ENCODE measurements at places on chromosomes 7 and 10. TPM values are rescaled to one million over a fixed set of nuclear protein-coding genes. Genes with fewer than 3 reads are reported as not detected.

DNA sequence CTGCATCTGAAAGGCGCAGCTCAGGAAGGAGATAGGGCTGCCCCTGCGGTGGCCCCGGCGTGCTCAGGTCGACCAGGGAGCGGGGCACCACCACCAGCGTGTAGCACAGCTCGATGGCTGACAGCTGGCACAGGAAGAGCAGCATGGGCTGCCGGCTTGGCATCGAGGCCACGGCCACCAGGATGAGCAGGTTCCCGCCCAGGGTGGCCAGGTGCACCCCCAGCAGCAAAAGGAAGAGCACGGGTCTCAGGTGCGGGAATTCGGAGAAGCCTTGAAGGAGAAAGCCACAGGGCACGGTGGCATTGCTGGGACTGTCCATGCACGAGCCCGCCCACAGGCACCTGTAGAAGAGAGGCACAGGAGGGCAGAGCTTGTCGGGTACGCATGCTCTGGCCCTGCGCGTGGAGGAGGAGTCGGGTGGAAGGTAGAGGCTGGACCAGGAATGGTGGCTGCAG, 33.9 kb downstream of the TAS2R41 start:
- DNase-seq = no peak

DNA sequence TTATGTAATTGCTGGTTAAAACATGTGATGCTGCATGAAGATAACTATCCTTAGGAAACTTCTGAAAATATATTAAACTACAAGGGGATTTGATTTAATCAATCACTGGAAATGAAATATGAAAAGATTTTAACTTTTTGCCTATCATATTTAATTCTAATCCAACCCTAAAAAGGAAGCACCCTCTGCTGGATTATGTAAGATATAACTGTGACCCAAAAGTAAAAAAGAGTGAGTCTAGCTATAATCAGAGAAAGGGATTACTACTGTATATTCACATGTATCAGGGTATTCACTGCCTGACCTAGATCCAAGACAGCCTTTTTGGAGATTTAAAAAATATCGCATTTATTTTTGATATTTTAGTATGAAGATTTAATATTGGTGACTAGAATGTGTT, 295.5 kb downstream of the MDFIC start:
- DNase-seq = no peak

DNA sequence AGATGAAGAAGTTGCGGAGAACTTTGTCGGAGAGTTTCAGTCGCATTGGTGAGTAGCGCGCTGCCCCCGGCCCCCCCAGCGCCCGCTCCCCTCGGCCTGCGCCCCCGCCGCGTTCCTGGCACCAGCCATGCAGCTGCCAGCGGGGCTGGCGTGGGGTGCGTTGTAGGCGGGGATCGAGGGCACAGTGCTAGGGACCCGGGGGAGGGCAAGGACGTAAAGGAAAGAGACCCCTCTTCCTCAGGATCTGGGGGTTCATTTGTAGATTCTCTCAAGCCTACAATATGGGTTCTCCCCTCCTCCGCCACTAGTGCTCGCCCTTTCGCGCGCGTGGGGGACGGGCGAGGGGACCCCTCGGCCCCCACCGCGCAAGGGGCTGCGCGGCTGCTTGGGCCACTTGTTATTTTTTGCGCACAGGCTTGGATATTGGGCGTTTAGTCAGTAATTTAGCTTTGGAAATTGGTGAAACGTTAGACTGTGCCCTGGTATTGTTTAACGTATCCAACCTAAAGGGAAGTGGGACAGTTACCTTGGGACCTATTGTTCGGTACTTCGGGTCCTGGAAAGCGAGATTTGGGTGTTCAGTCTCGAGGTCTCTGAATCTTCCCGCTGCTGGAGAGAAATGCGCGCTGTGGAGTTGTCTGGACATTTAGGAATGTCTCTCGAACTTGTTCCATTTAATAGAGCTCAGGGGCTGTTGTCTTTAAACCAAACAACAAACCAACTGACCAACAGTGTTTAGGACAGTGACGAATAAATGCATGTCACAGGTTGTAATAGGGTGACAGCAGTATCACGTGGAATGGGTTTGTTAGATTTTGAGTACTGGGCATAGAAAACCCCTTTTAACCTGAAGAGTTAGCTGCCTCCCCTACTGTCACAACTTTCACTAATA, 796 bp downstream of the CDK14 start:
- no peak for DNase-seq

DNA sequence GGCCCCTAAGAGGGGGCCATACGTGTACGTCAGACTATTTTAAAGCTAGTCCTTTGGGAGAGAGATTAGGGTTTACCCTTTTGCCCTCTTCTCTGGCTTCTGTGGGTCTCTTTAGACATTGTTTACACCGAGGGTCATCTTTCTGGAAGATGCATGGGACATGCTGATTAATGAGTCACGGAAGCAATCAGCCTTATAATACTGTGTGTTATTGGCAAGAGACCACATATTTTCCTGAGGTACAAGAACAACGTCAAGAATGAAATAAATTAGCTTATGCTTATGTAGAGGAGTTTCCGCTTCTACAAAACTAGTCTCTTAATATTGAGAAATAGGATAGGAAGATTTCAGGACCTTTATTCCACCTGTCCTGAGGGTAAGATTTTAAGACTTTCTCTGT, 327.7 kb downstream of the BBS9 start:
- DNase-seq = no peak

DNA sequence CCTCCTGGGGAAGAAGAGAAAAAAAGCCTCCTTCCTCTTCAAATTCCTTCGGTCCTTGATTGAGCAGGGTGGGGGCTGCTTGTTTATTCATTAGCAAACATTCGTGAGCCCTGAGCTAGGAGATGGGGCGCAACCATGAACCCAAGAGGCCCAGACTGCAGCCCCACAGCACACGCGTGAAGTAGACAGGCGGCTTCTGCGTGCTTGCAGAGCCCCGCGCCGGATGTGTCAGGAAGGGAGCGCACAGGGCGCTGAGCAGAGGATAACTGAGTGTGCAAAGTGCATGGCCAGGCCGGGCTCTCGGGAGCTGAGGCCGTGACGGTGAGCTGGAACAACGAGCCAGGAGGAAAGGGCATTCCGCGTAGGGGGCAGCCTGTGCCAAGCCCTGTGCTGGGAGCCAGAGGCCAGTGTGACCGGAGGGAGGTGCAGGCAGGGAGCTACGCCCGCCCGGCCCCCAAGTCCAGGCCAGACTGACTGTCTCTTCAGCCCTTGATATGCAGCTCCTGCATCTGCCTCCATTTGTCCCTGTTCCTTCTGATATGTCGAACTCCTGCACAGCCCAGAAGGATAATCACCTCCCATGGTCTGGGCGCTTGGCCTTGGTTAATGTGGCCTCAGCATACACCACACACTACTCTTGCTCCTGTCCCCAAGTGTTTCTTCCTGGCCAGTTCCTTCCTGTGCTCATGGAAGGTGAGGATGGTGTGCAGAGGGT, 4.6 kb downstream of the FOXL3 start:
- no peak for DNase-seq

GRCh38 chr10:50837095-50837494, 48.3 kb downstream of the A1CF start:
- DNase-seq = no peak

DNA sequence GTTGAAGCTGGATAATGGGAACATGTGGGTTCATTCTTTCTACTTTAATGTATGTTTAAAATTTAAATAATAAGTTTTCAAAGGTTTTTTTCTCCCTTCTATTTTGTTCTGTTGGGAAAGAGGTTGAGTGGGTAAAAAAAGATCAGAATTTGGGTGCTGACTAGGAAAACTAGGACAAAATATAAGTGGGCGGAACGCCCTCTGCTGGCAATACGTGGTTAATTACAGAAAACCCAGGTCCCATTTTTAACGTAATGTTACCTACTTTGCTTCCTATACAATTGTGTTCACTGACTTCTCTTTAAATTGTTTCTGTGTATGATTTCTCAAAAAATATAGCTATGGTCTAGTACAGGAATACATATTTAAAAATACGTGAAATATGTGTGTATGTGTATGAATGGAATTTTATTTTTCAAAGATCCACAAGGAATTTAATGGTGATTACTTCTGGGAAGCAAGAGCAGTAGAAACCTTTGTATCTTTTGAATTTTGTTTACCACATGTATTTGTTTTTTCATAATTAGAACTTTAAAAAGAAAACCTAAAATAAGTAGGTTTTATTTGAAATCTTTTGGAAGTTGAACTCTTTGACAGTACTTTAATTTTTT, 8.7 kb downstream of the ECD start:
- DNase-seq = peak; percentile 29

DNA sequence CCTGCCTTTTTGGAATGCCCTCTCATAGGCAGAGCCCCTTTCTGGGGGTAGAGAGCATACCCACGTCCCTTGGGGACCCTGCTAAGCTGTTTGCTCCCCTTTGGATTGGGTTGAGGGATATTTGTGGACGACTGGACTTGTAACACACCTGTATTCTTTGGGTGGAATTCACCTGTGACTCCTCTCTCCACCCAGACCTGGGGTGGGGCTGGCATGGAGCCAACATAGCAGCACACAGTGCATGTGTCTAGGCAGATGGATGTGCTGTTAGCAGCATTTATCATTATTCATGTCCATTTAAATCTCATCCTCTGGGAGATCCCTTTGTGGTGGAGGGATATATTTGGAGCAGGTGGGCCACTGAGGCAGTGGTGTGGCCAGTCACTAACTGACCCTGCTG, 51.0 kb downstream of the CDH23 start:
- DNase-seq = no peak

GRCh38 chr10:131435760-131436457, 124.4 kb upstream of the TCERG1L start:
- no peak for DNase-seq

- no peak for DNase-seq
Observed at GRCh38 chr7:19589446-19589845, 119.4 kb downstream of the POLR1F start.

Gene KLLN
- 1.0 TPM for polyA plus RNA-seq

Gene GIMAP6
- 28.0 TPM for polyA plus RNA-seq

Gene GNA12
- polyA plus RNA-seq = 46.0 TPM

Gene KNDC1
- 4.5 TPM for polyA plus RNA-seq

Gene PHYH
- 28.3 TPM for polyA plus RNA-seq

Gene SNX10
- 5.8 TPM for polyA plus RNA-seq
